Immature natural killer cell (primary cell): ENCODE measurements at places on chromosomes 3 and 15.
A peak's percentile ranks its signal among the peaks of the same experiment; 100 is the strongest.

DNA sequence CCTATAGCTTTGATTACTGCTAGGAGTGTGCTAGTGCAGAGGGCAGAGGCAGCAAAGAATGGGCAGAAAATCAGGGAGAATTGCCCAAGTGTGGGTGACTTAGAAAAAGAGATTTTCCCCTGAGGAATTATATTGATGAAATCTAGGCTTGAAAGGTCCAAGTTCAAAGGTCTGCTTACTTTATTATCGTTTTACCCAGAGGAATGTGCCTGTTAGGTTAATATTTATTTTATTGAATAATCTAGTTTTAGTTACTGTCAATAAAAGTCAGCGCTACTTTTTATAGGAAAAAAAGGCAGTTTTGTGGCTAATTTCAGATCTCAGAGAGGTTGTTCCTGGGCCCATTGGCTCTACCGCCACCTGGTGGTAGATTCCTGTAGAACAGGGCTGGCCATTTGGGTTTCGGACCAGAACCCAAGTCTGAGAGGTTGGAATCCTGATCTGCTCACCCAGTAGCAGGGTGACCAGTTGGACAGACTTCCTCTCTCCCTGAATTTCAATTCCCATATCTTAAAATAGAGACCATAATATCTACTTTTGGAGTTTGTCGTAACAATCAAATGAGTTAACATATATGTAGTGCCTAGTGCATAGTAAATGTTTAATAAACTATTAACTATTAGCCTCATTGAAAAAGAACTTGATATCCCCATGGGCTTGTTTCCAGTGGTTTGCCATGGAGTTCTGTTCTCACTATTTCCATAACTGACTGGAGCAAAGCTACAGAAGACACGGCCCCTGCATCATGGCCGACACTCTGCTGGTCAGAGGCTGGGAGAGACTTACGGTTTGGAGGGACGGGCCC lies 62.7 kb upstream of the ZNF148 start:
- DNase-seq = peak; percentile 54

DNA sequence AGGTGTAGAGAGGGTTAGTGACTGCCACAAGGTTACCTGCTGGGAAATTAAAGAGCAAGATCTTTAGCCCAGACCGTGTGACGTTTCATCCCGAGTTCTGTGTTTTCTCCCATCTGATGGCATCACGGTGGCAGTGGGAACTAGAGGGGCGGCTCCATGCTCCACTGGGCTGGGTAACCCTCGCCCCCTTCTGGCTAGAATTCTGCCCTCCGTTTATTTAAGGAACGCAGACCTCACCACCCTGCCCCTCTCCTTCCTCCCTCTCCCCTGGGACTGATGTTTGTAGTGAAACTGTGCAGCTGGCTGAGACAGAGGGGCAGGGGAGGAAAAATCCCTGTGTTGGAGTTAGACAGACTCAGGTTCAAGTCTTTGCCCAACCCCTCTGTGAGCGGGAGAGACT lies 65.6 kb downstream of the ITGA11 start:
- DNase-seq = no peak

- DNase-seq = no peak
Measured at GRCh38 chr15:78200276-78200930, 34.0 kb downstream of the ACSBG1 start.

- no peak for DNase-seq
Measured at GRCh38 chr3:127651516-127652172, 21.1 kb upstream of the ABTB1 start.

DNA sequence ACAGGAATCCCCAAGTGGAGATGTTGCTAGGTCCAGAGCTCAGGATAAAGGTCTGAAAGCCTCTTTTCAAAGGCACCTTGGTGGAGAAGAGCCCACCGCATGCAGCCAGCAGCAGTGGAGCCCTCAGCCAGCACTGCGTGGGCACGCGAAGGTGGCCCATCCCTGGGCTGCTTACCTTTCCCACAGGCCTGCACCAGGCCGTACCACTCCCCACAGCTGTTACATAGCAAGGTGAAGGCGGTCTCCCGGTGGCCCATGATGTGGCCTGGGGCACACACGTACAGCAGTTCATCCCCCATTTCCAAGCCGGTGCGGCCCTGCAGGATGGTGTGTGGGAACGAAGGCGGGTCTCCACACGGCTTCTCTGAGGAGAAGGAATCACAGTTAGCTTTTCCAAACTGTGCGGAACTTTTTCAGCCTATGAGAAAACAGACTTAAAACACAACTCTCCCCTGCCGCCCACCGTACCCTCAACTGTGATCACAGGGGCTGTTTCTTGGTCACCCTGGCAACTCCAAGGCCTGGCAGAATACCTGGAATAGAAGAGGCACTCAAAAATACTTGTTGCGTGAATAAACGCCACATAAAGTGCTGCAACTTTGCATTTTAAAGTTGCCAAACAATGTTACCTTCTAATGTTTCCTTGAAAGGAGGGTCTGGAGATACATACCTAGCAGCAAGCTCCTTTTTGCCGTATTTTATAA lies 43.7 kb downstream of the SUSD5 start:
- DNase-seq = no peak

- no peak for DNase-seq
Measured at GRCh38 chr3:30407651-30408050, 198.8 kb upstream of the TGFBR2 start.

DNA sequence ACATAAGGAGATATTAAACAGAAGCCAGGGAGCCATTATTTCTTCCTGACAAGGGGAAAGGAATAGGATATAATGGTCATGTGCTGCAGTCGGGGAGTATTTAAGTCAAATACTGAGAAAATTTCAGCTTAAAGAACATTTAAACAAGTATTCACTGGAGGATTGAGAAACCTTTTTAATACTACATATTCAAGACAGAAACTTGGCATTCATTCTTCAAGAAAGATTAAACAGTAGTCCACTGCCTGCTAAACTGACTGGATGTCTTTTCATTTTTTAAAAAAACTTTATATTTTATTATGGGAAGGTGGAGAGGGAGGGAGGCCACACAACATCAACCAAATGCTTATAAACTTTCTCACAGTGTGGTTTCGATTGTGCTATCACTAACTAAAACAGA lies 107.4 kb upstream of the CBLB start:
- no peak for DNase-seq

GRCh38 chr15:89358755-89359439 lies 24.3 kb upstream of the POLG start:
- peak; percentile 83 for DNase-seq

DNA sequence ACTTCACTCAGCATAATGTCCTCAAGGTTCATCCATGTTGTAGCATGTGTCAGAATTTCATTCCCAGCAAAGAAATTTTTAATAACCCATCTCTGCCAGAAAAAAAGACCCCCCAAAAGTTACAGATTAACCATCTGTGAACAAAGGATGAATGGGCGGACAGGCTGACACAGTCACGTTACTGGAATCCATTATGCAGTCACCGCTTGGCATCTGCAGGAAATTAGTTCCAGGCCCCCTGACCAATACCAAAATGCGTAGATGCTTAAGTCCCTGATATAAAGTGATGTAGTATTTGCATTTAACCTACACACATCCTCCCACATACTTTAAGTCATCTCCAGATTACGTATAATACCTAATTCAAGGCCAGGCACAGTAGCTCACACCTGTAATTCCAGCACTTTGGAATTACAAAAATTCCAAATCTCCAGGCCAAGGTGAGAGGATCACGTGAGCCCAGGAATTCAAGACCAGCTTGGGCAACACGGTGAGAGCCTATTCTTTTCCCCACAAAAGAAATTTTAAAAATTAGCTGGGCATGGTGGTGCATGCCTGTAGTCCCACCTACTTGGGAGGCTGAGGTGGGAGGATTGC lies 1.5 kb upstream of the SLC12A8 start:
- no peak for DNase-seq

DNA sequence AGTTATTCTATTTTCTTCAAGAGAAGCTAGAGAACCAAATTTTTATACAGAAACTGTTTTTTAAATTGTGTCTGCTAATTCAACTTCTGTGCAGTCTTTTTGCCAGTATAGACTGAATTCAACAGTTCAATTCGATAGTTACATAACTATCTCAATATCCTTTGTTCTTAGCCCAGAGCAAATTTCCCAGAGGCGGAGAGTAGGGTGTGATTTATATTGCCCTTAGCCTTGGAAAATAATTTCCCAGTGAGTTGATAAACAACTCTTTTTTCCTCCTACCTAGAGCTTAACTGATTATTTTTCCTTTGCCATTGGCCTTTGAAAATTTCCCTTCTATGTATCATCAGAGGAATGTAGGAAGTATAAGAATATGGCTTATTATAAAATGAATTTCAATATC lies 420.5 kb downstream of the NSUN3 start:
- DNase-seq = no peak

GRCh38 chr15:53808058-53808706 lies 48.7 kb upstream of the WDR72 start:
- DNase-seq = no peak

- no peak for DNase-seq
Measured at GRCh38 chr3:184619787-184620430, 58.3 kb downstream of the EPHB3 start.

DNA sequence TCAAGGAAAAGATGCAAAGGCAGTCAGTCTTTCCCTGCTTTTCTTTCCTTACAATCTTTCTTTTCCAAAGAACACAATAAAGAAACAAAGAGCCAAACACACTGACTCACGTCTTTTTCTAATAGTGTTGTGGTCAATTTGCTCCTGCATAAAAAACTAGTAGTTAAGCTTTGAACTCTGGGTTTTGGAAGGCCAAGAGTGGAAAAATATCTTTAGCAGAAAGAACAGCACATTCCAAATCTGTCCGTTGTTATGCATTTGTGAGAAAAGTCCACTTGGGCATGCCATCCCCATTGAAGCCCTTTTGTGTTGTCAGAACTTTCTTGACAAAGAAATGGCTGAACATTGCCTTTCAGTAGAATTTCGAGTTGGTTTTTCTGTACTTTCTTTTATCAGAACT lies 18.2 kb downstream of the COL8A1 start:
- DNase-seq = no peak

DNA sequence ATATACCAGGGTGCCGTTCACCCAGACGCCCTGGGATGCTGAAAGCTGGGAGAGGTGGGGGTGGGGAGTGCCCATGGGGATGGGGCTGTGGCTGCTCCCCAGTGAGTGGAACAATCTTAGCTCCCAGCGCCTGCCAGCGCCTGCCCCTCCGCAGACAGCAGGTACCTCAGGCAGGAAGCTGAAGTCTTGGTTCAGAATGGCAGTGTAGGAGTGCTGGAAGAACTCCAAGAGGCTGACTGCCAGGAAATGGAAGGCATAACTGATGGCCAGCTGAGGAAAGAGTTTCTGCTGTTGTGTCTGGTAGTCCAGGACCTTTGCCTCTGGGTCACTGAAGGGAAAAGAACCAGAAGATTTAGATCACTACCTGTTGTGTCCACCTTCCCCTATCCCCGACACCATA lies 8.4 kb downstream of the ACOX2 start:
- no peak for DNase-seq

GRCh38 chr3:159649951-159650350 lies 338.7 kb upstream of the IL12A start:
- no peak for DNase-seq

GRCh38 chr15:67107014-67107812 lies 41.8 kb downstream of the SMAD3 start:
- peak; percentile 53 for DNase-seq

DNA sequence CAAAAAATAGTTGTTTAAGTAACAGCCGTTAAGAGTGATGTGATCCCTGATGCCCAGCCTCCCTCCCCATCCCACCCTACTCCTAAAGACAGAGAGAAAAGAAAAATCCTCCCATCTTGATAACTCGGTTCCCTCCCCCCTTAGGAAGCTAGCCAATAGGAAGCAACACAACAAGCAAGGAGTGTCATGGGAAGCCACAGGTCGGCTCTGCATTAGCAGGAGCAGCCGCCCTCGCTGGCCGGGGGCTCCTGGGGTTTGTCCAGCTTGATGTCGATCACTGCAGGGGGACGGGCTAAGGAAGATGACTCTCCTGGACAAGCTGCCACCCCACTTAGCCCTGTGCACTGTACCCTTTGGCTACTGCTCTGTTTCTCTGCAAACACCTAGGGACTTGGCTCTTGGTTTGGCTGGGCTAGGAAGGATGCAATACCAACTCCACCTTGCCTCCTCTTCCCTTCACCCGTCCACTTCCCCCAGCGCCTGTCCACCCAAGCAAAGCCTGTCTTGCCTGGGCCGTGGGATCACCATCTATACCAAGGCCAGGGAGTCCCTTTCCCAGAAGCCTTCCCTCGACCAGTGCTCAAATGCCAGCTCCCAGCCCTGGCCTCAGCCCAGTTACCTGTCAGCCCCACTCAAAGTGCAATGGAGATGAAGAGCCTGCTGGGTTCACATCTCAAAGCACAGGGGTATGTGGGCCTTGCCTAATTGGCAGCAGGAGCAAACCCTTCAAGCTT lies 23.1 kb downstream of the SRPRB start:
- DNase-seq = no peak

DNA sequence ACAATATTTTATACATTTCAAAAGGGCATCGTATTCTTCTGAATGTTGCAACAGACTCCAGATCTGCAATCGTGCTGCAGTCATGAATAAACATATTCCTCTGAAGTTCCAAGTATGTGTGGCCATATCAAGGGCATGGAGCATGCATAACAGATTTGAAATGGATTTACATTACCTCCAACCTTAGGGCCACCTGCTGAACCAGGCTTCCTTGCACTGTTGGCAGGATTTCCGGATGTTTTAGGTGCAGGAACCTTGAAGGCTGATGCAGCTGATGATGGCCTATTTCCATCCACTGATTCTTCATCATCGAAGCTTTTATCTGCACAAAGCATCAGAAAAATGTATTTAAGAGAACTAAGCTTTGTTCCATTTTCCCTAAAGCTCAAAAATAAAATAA lies 73.5 kb downstream of the CLASP2 start:
- no peak for DNase-seq

DNA sequence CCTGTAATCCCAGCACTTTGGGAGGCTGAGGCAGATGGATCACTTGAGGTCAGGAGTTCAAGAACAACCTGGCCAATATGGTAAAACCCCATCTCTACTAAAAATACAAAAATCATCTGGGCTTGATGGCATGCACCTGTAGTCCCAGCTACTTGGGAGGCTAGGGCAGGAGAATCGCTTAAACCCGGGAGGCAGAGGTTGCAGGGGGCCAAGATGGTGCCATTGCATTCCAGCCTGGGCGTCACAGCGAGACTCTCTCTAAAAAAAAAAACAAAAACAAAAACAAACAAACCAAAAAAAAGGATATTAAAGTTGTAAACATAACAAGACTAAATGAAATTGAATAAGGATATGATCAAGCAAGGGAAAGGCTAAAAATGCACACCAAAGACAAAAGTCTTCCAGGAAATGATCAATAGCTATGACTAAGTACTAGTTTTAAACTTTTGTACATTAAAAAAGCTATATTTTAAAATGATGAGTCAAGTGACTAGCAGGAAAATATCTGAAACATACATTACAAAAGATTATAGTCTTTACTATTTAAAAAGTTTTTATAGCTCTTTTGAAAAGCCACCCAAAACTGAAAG lies 28.6 kb downstream of the KLHL6 start:
- DNase-seq = no peak

- DNase-seq = no peak
Measured at GRCh38 chr15:99106417-99107220, 1.7 kb downstream of the SYNM start.

GRCh38 chr3:134251731-134252391 lies 1.2 kb upstream of the RYK start:
- DNase-seq = no peak
